ENCODE measurements at places on chromosomes 6 and 20.
A peak's percentile ranks its signal among the peaks of the same experiment; 100 is the strongest.

DNA sequence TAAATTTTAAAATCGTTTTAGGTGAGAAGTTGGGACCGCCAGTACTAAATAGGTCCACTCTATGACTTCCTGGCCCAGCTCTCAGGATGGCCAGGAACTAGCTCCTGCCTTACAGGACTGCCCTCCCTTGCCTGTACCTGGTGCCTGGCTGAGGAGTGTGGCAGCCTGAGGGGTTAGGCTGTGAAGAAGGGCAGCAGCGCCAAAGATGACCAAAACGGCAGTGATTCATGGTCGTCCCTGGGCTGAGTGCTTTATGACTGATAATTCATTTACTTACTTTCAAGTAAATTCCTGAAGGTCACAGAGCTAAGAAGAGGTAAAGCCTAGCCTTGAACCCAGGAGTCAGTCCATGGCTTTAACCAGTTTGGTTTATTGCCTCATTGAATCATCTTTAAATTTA lies 22.1 kb downstream of the STK35 start:
- no peak for DNase-seq

GRCh38 chr20:15220778-15221565 lies 883.6 kb upstream of the FLRT3 start:
- DNase-seq = peak; percentile 81

GRCh38 chr6:99814230-99814928 lies 179.6 kb downstream of the MCHR2 start:
- DNase-seq = no peak

- DNase-seq = no peak
Observed at GRCh38 chr6:105859457-105859856, 226.7 kb upstream of the PRDM1 start.

DNA sequence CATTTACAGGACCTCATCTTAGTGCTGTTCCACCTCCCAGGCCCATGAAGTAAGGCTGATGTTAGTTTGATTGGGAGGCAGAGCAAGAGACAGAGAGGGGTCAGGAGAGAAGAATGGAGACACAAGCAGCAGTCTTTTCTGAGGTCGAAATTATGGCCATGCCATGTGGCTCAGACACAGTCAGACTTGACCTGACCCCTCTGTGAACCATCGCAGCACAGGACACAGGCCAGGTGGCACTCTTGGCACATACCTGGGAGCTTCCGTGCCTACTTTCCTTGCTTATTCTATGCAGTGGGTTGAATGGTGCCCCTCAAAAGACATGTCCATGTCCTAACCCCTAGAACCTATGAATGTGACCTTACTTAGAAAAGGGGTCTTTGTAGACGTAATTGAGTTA lies 254.9 kb downstream of the MAFB start:
- no peak for DNase-seq

GRCh38 chr6:22825210-22825609 lies 255.8 kb downstream of the HDGFL1 start:
- DNase-seq = no peak

- peak; percentile 40 for DNase-seq
Observed at GRCh38 chr6:150345781-150346180, 23.0 kb upstream of the IYD start.

GRCh38 chr6:53896196-53896595 lies 101.4 kb downstream of the LRRC1 start:
- DNase-seq = peak; percentile 47

DNA sequence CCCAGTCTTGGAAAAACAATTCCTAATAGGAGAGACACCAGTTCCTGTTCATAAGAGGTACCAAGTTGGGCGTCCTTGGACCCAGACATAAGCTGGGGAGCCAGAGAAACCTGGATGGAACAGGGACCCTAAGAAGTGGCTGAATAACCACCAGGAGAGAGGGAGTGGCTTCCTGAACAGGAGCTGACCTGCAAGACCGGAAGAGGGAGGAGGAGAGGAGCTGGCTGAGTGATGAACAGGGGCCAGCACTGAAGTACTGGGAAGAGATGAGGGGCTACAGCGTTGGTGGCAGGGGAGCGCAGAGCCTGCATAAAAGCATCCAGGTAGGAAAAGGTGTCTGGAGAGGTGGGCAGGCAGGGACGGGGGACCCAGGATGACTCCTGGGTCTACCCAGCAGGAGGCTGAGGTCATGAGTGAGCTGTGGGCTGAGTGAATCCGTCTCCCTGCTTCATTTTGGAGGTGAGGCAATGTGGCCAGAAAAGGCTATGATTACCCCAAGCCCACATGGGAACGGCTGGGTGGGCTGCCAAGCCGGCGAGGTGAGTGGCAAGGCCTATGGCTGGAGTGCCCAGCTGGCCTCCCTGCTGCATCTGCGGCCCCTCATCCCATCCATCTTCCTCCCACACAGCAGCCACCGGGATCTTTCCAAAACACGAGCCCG lies 34.4 kb upstream of the ZFAND3 start:
- no peak for DNase-seq

GRCh38 chr6:143807103-143807772 lies 35.9 kb upstream of the LTV1 start:
- DNase-seq = no peak

GRCh38 chr6:32112431-32112980 lies 3.4 kb upstream of the TNXB start:
- no peak for DNase-seq

- DNase-seq = no peak
Observed at GRCh38 chr6:40573221-40573620, 13.9 kb downstream of the LRFN2 start.

- DNase-seq = peak; percentile 50
Observed at GRCh38 chr6:106997392-106998158, 23.0 kb upstream of the CD24 start.

- peak; percentile 54 for DNase-seq
Observed at GRCh38 chr20:16017656-16018055, 555.6 kb downstream of the KIF16B start.

DNA sequence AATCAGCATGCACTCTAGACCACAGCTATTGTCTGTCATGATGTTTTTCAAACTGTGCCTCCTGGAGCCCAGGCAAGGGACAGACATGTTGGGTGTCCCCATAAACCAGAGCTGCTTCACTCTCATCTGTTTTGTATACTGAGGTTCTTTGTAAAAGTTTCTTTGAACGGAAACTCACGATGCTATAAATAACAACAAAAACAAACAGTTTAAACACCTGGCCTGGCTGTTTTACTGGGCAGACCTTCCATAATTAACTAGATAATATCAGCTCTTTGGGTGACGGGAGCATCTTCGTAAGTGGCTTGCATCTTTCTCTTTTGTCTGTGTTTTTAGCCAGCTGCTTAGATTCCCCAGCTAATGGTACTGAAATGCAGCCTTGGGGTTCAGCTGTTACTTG lies 190.3 kb downstream of the ZDHHC14 start:
- DNase-seq = no peak

GRCh38 chr6:101296169-101296960 lies 97.1 kb upstream of the GRIK2 start:
- peak; percentile 72 for DNase-seq

DNA sequence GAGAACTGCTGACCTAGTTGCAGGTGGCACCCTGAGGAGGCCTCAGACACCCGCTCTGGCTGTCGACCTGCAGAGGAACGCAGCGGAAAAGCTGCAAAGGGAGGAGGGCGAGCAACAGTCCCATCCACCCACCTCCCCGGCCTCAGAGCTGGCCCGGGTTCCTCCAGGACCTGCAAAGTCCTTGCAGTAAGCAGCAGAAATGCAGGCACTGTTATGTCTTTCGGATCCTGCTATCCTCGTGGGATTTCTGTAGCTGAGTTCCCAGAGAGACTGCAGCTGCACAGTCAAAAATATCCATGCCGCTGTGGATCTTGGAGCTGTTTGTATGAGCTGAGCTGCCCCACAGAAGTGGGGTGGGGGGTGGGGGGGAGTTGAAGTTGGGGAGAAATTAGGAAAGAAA lies 251.3 kb downstream of the ANKRD60 start:
- no peak for DNase-seq

GRCh38 chr20:49482621-49483017 lies at the start of gene KCNB1:
KCNB1 (minus strand) TSS chr20:49482668; CDS start chr20:49482480, 188 bp downstream.
- DNase-seq = peak; percentile 63

GRCh38 chr6:26613689-26614683 lies 17.2 kb downstream of the ABT1 start:
- DNase-seq = no peak

DNA sequence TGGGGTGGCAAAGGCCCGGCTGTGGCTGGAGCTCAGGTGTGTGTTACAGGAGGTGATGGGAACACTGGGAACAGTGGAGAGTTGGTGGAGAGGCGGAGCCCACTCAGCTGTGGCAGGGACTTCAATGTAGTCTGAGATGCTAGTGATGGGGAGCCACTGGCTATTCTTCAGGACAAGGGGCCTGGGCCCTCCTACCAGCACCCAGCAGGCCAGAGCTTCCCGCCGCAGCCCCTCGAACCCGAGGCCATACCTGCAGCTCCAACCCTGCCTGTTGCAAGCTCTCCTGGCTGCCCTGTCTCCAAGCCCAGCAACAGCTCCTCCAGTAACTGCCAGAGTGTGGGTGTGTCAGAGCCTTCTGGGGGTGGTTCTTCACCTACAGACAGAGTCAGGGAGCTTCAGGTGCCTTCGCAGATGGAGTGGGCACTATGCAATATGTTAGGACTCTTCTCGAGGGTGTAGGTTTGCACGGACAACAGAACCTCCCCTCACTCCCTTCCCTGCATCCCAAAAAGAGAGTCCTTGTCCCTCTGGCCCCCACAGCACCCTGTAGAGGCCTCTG lies 146.2 kb upstream of the MLN start:
- no peak for DNase-seq

DNA sequence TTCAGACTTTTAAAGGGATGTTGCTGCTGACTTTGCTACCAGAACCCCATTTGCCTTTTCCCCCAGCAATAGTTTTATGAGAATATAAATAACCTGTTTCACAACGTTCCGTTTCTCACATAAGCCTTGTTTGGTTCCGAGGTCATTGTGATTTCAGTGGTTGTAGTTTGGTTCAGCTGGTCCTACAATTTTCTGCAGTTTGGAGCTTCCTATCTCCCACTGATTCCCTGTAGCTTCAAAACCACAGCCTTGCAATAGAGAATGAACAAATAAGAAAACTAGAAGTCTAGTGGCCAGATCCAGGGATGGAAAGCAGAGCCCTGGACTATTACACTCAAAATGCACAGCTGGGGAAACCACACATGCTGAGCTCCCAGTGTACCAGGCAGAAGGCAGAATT lies 24.1 kb upstream of the SH3BGRL2 start:
- no peak for DNase-seq

GRCh38 chr20:9062066-9062465 lies 6.8 kb upstream of the PLCB4 start:
- DNase-seq = no peak

DNA sequence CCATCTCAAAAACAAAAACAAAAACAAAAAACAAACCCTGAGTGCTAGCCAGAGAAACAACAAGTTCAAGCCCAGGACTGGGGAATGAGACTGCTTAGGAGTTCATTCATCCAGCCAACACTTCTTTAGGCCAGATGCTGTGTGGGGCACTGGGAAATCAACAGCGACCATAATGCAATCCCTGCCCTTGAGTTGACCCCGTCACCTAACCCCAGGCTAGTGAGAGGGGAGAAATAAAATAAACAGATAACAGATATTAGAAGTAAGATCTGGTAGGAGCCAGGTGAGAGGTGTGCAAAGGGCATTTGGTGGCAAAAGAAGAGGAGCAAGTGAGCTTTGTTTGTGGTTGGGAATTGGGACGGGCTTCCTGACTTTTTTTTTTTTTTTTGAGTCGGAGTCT lies 4.9 kb upstream of the RPL10A start:
- DNase-seq = no peak

GRCh38 chr20:63452821-63453523 lies 19.5 kb downstream of the KCNQ2 start:
- no peak for DNase-seq

GRCh38 chr6:148193063-148193680 lies 149.5 kb upstream of the SASH1 start:
- no peak for DNase-seq

- no peak for DNase-seq
Observed at GRCh38 chr6:168033791-168034190, 36.3 kb downstream of the KIF25 start.

DNA sequence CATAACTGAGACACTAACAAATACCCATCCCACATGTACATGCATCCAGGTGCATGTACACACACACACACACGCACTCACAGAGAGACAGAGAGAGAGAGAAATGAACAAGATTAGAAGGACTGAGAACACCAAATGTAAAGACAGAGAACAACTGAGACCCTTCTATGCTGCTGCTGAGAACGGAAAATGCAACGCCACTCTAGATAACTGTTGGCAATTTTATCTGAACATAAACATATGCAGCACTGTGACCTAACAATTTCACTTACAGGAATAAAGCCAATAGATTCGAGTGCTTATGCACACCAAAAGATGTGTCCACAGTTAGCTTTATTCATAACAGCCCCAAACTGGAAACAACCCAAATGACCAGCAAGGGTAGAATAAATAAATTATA lies 103.8 kb upstream of the LY86 start:
- DNase-seq = no peak

GRCh38 chr20:32908334-32909292 lies 49.9 kb downstream of the EFCAB8 start:
- no peak for DNase-seq

DNA sequence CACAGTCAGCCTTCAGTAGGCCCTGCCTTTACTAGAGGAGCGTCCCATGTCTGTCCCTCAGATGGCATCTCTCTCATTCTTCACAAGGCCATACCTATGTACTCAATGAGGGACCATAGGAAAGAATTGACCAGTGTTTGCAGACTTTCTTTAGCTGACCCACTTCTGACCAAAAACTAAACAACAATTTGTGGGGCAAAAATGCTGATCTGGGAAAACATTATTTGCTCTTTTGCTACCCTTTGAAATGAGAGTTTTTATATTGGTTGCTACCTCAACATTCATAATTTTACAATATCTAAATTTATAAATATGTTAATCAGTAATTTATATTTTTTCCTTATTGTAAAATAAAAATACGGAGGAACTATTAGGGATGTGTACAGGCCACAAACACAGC lies 539.4 kb upstream of the GJE1 start:
- no peak for DNase-seq

DNA sequence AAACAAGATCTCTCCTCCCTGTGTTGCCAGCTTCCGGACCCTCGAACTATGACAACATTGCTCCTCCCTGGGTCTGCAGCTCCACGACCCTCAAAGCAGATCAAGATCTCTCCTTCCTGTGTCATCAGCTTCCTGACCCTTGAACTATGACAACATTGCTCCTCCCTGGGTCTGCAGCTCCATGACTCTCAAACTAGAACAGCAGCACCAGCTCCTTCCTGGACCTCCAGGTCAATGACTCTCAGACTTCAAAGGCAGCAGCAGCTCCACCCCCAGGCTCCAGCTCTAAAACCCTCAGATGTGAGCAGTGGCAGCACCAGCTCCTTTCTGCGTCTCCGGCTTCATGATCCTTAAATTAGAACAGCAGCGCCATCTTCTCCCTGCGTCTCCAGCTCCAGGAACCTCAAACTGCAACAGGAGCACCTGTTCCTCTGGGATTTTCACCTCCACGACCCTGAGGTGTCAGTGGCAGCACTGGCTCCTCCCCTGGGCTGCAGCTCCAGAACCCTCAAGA lies 341.0 kb upstream of the SULF2 start:
- no peak for DNase-seq

DNA sequence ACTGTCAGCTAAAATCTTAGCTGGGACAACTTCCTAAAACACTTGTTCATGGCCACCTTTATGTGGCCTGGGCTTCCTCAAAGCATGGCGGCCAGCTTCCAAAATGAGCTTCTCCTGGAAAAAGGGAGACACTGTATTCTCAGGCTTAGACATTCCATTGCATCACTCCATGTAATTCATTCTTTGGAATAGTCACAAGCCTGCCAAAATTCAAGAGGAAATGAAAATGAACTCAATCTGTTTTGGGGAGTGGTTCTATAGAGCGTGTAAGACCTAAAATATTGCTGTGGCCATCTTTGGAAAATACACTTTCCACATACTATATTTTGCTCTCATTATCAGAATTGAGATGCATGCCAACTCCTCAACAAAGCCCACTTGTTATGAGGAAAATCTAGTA lies 687.0 kb downstream of the KIF16B start:
- peak; percentile 5 for DNase-seq
